ENCODE measurements at places on chromosomes 2 and 18. TPM values are rescaled to one million over a fixed set of nuclear protein-coding genes. Genes with fewer than 3 reads are reported as not detected.
A peak's percentile ranks its signal among the peaks of the same experiment; 100 is the strongest.

DNA sequence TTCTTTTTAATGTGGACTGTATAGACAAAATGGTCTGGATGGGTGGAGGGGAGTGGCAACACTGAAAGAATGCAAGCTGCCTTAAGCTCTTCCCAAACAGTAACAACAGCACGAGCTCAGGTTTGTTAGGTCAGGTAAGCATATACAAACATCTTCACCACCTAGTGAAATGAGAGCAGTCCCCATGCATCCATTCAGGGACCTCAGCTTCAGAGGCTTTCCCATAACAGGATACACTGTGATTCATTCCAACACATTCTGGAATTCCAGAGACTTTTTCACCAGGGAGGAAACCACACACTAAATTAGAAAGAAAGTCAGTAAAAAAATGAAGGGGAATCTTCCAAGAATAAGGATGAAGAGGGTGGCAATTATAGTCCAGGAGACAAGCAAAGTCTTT, 50.4 kb upstream of the BZW1 start:
- DNase-seq: no peak

- no peak for DNase-seq
Observed at GRCh38 chr2:15565994-15566671, 5.0 kb upstream of the NBAS start.

GRCh38 chr18:48126240-48126639, 195.8 kb upstream of the SMAD2 start:
- no peak for DNase-seq

GRCh38 chr2:219619235-219619634, 8.2 kb upstream of the SLC4A3 start:
- DNase-seq: no peak

GRCh38 chr2:8229546-8229986, 452.3 kb upstream of the ID2 start:
- DNase-seq: peak; percentile 58

- no peak for DNase-seq
Observed at GRCh38 chr2:171217330-171217729, 56.6 kb upstream of the TLK1 start.

DNA sequence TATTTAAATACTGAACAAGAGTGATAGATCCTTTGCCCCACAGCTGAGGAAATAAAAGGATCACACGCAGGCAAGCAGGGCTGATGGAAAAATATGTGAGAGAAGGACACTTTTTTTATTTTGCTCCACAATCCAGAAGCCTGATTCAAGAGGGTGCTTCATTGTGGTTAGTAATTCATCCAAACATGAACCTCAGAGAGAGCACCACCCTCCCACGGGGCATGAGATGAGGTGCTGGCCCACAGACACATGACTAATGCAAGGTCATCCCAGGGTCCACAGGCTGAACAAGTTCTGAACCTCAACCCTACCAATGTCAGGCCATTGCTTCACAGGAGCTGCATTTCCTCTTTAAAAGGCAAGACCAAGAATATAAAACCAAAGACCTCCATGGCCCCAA, 239.6 kb downstream of the MREG start:
- no peak for DNase-seq

DNA sequence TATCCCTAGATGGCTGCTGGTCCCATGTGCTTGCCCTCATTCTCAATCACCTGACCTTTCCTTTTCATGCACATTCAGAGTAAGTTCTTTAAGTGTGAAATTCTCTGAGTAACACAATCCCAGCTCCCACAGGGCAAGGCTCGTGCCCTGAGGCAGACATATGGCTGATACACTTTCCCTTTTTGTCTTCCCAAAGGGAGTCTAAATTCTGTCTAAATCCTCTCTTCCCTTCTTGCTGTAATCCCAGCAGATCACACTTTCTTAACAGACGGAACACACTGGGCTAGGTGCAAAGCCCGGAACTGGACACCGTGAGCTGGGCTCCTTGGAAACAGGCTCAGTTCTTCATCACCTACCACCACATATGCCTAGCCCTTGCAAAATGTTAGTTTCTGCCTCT, 147.6 kb downstream of the GALNT14 start:
- no peak for DNase-seq

DNA sequence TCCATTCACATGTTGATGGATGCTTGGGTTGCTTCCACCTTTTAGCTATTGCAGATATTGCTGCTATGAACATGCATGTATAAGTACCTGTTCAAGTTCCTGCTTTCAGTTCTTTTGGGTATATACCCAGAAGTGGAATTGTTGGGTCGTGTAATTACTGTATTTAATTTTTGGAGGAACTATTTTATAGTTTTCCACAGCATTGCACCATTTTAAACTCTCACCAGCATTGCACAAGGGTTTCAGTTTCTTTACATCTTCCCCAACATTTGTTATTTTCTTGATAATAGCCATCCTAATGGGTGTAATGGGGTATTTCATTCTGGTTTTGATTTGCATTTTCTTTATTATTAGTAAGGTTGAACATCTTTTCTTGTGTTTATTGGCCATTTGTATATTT, 16.0 kb downstream of the ACTR3 start:
- no peak for DNase-seq

GRCh38 chr2:47037678-47038077, 117.4 kb downstream of the STPG4 start:
- no peak for DNase-seq

GRCh38 chr2:217884985-217885384, 117.8 kb downstream of the TNS1 start:
- no peak for DNase-seq

GRCh38 chr2:221554769-221555493, 17.2 kb downstream of the EPHA4 start:
- no peak for DNase-seq

GRCh38 chr2:111656436-111656835, 227.6 kb downstream of the ANAPC1 start:
- no peak for DNase-seq

GRCh38 chr2:240127191-240127750, 8.8 kb downstream of the COPS9 start:
- no peak for DNase-seq

GRCh38 chr2:33085646-33086045, 138.9 kb downstream of the LTBP1 start:
- DNase-seq: no peak

GRCh38 chr2:181642086-181642485, 14.8 kb downstream of the CERKL start:
- DNase-seq: no peak

GRCh38 chr2:223052548-223053483, 826 bp downstream of the KCNE4 start:
- no peak for DNase-seq

DNA sequence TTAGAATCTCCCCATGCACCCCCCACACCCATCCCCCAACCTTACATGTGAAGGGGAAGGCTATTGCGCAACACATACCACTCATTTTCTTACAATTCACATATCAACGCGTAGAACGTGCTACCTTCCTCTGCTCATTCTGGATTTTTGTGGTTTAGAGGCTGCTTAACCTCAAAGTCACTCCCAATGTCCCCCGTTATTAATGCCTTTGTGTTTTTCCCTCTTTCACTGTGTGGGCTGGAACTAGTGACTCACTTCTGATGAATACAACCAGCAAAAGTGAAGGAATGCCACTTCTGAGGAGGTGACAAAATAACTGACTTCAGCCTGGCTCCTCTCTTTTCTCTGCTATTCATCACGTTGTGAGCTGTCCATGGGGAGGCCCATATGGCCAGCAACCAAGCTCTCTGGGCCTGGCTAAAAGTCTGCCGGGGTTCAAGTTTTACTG, 342.5 kb upstream of the NXPH2 start:
- DNase-seq: no peak

GRCh38 chr2:7599462-7600258, 682.4 kb downstream of the RNF144A start:
- DNase-seq: no peak

DNA sequence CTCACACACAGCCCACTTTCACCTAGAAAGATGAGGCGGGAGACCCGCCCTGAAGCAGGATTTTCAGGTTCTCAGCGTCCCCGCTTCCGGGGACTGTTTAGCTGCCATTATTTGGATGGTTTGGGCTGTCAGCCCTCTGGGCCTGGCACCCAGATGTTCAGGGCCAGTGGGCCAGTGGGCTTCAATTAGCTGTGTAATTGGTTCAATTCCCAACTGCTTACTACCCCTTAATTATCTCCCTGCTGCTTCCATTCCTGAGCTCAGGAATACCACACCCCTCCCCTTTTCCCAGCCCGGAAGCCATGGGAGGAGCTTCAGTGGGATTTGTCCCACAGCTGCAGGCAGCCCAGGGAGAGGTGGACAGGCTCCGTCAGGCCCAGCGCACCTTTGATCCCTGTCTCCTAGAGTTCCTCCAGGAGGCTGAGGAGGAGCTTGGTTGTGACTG, 114.1 kb upstream of the MYCN start:
- DNase-seq: no peak

- DNase-seq: no peak
Observed at GRCh38 chr2:8543060-8543382, 138.8 kb upstream of the ID2 start.

DNA sequence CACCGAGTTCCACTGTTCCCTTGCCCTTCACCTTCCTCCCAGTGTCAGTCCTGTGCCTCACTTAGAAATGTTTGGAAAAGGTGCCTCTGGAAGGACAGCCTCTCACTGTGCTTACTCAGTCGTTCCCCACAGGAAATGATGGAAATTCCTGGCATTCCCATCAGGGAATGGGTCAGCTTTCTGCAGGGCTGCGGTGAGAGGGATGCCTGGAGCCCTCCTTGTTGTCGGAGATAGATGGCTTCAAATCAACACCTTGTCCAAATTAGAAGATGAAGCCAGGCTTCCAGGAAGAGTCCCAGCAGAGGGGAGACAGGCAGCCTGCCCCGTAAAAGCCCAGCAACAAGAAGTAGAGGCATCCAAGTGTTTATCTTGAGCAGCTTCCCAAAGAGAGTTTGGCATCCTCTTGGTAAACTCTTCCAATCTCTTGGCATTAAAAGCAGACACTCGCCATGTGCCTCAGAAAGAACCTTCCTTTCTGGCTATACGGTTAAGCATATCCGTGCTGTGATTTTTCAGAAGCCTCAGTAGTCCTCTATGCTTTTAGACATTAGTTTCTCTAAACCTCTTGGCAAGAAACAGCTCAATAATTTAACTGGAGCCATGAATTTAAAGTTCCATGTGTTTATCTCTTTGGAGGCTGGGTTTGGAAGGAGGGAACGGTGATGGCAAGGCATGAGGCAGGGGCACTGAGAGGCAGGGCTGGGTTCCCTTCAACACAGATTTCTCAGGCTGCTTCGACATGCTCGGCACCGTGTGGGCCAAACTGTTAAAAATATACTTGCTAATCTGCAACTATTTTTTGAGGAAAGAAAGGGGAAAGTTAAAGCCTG, 25.1 kb downstream of the COLEC12 start:
- no peak for DNase-seq

DNA sequence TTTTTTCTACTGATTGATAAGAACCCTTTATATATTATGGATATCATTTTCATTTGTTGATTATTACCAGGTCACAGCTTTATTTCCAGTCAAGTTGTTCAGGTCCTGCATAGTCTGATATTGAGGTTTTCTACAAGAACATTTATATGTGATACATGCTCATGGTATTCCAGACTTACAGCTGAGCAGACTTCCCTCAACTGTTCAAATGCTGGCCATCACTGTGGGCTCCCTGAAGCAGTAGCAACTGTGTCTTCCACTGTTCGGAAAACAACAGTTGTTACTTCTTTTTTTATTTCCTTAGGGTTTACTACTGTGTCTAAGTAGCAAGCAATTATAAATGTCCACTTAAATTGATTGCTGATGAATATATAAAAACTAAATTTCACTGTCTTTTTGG, 79.5 kb downstream of the DGKD start:
- no peak for DNase-seq

GRCh38 chr2:19860022-19860421, 41.8 kb downstream of the TTC32 start:
- DNase-seq: no peak

GRCh38 chr2:235762832-235763598, 269.2 kb downstream of the AGAP1 start:
- DNase-seq: no peak

- DNase-seq: no peak
Observed at GRCh38 chr18:12796448-12796847, 87.6 kb downstream of the PTPN2 start.

GRCh38 chr2:238220892-238221521, 17.5 kb upstream of the ILKAP start:
- no peak for DNase-seq

DNA sequence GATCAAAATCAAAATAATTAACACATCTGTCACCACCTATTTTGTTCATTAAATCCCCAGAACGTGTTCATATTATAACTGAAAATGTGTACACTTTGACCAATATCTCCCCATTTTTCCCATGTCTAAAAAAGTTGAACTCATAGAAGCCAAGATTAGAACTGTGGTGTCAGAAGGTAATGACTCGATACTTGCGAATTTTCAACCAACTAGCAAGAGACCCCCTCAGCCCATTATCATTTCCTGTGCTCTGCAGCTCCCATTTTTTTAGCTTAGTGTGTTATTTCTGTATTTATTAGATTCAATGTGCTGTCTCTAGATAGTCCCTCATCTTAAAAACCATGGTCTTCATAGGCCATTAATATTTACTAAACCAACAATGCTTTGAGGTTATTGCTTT, 248.7 kb upstream of the PIK3C3 start:
- no peak for DNase-seq

DNA sequence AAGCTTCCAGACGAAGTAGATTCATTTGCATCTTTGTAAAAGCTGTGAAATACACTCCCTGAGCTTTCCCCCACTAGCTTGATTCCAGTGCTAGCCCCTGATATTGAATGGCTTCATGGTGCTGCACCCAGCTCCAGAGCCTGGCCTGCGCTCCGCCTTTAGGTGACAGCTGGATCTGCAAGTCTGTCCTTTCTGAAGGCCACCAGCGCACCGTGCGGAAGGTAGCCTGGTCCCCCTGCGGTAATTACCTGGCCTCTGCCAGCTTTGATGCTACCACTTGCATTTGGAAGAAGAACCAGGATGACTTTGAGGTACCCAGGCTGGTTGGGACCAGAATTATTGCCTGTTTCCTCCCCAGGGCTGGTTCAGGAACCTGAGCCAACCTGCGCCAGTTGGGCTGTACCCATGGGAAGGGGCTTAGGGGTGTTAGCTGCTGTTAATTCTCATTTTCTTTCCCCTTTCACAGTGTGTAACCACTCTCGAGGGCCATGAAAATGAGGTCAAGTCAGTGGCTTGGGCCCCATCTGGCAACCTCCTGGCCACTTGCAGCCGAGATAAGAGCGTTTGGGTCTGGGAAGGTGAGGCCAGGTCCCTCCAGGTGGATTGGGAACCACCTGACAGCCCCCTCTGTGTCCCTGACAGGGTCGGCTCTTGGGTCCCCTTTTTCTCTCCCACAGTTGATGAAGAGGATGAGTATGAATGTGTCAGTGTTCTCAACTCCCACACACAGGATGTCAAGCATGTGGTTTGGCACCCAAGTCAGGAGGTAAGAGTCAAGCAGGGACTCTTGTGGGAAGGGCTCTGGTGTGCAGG, 1.3 kb downstream of the CIAO1 start:
- no peak for DNase-seq

- no peak for DNase-seq
Observed at GRCh38 chr2:200148366-200148765, 158.1 kb upstream of the SPATS2L start.

GRCh38 chr2:60794271-60794863, 38.3 kb downstream of the PAPOLG start:
- peak; percentile 49 for DNase-seq

Gene CREB1
- 51.4 TPM for total RNA-seq

Gene PFN4
- total RNA-seq: not detected

Gene UPP2
- not detected for total RNA-seq

Gene PROKR1
- not detected for total RNA-seq

Gene LHCGR
- not detected for total RNA-seq

Gene EVX2
- total RNA-seq: not detected

Gene ACTG2
- total RNA-seq: not detected

Gene RAB27B
- 1.2 TPM for total RNA-seq

Gene TP53I3
- 0.17 TPM for total RNA-seq

Gene PGAP1
- total RNA-seq: 12.3 TPM

Gene SH3YL1
- total RNA-seq: 60.6 TPM

Gene CD8A
- 502 TPM for total RNA-seq

Gene AMER3
- not detected for total RNA-seq
